Activated B cell treated with CpG ODN at 0.5 μM for 24 hours (primary cell): ENCODE measurements at places on chromosomes 7 and 10. TPM values are rescaled to one million over a fixed set of nuclear protein-coding genes. Genes with fewer than 3 reads are reported as not detected.

The ELFN1 gene
- total RNA-seq, result not detected in 2 replicates

The NAT16 gene
- not detected in 2 replicates for total RNA-seq

The MYO1G gene
- total RNA-seq, result 143 and 154 TPM in 2 replicates

The TAS2R41 gene
- total RNA-seq, result not detected in 2 replicates

The AFAP1L2 gene
- total RNA-seq, result 0.89 and 1.3 TPM in 2 replicates

The CDC14C gene
- total RNA-seq, result not detected in 2 replicates

The FGF8 gene
- total RNA-seq, result not detected in 2 replicates

The SLC26A3 gene
- not detected in 2 replicates for total RNA-seq

The MICALL2 gene
- 0.42 and 0.55 TPM in 2 replicates for total RNA-seq

The GPR26 gene
- total RNA-seq, result not detected in 2 replicates

The PRSS2 gene
- total RNA-seq, result not detected in 2 replicates

The FAM171A1 gene
- 0.05 TPM in 1 of 2 replicates, not detected in the other for total RNA-seq

The NANOS1 gene
- total RNA-seq, result 0.15 and 0.33 TPM in 2 replicates

The UBE2H gene
- 28.8 and 32.6 TPM in 2 replicates for total RNA-seq

The INHBA gene
- total RNA-seq, result 0.16 TPM in 1 of 2 replicates, not detected in the other

The FAM25G gene
- 1.2 TPM in 1 of 2 replicates, not detected in the other for total RNA-seq

The NRG3 gene
- total RNA-seq, result not detected in 2 replicates

The STAG3 gene
- 41.3 and 42.4 TPM in 2 replicates for total RNA-seq
